Natural killer cell treated with Interleukin-12 subunit alpha and Interleukin-12 subunit beta and Interleukin-15 and Interleukin-18, amount 100 ng/mL, for 72 hours (primary cell): ENCODE measurements at places on chromosomes 1 and 21. TPM values are rescaled to one million over a fixed set of nuclear protein-coding genes. Genes with fewer than 3 reads are reported as not detected.

- H3K27me3 ChIP-seq = no peaks in the 10 kb centered on the region
- DNase-seq = no peak
- no peaks in the 10 kb centered on the region for H3K4me1 ChIP-seq
- H3K4me3 ChIP-seq = no peak overlapping the region
Observed at GRCh38 chr1:75539230-75540116, 71.4 kb downstream of the SLC44A5 start.

Gene CELA3B
- total RNA-seq = not detected

Gene CLCA1
- not detected for total RNA-seq

Gene TNNI3K
- total RNA-seq = not detected

Gene FTCD
- total RNA-seq = not detected

Gene NFASC
- total RNA-seq = 0.36 TPM

Gene AKNAD1
- not detected for total RNA-seq

DNA sequence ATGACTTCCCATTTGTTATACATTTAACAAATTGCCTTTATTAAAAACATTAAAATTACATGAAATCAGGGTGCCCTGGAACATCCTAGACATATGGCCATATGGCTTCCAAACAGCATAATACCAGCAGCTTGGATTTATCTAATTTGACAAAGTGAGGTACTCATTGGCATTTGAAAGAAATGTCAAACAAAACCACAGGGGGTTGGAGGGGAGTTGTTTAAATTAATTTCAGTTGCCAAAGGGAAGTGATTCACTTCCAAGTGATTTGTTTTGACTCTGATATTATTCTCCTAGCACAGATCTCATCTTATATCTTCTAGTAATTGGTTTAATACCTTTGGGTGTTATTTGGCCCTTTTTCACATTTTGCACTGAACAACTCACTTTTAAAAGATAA lies 24.5 kb upstream of the POU2F1 start:
- DNase-seq = no peak
- no peaks in the 10 kb centered on the region for H3K27me3 ChIP-seq
- H3K4me3 ChIP-seq = no peak overlapping the region
- H3K27ac ChIP-seq = no peak overlapping the region
- H3K36me3 ChIP-seq = no peaks in the 10 kb centered on the region
- H3K4me1 ChIP-seq = peaks cover 2% of the 10 kb centered on the region

- H3K27me3 ChIP-seq = no peaks in the 10 kb centered on the region
- H3K4me3 ChIP-seq = no peak overlapping the region
- H3K27ac ChIP-seq = no peak overlapping the region
- DNase-seq = no peak
- H3K4me1 ChIP-seq = peaks cover 15% of the 10 kb centered on the region
- peaks cover 20% of the 10 kb centered on the region for H3K36me3 ChIP-seq
Observed at GRCh38 chr1:108636876-108637275, 24.0 kb downstream of the HENMT1 start.

DNA sequence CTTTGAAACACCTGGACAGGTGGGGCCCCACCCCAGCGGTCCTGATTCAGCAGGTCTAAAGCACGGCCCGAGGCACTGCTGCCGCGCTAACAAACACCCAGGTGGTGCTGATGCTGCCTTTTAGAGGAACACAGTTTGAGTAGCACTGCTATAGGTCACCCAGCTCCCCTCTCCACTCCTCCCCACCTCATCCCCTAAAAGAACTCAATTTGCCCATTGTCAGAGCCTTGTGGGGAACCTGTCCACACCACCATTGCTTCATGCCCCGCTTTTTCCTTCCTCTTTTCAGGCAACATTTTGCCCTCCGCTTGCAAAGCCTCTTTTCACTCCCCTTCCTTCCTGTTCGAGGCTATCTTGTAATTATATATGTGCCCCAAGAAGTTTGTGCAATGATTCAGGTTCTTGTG lies 26.2 kb upstream of the PADI4 start:
- no peak overlapping the region for H3K4me3 ChIP-seq
- peaks cover 10% of the 10 kb centered on the region for H3K27me3 ChIP-seq
- no peak overlapping the region for H3K27ac ChIP-seq
- H3K36me3 ChIP-seq = no peaks in the 10 kb centered on the region
- no peak for DNase-seq

DNA sequence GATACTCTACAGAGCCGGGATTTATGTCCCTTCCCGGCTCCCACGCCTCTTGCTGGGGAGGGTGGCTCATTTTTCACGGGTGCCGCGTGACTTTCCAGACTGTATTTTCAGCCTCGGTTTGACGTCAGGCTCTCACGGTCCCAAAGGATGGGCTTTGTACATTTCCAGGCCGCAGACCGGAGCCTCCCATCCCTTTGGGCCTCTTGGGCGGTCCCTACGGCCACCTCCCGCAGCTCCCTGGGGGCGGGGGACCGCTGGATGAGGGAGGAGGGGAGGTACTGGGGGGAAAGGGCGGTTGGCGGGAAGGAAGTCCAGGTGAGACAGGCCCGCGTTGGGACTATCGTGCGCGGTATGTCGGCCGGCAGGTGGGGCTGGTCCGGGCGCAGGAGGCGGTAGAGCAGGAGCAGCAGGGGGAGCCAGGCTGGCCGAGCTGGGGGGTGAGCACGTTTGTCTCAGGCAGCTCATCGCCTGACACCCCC lies 17.9 kb downstream of the UBL4B start:
- peak; percentile 18 for DNase-seq
- H3K27me3 ChIP-seq = peaks cover 23% of the 10 kb centered on the region
- H3K4me1 ChIP-seq = no peaks in the 10 kb centered on the region
- no peak overlapping the region for H3K27ac ChIP-seq

Gene UBXN10
- total RNA-seq = 0.26 TPM

Gene SPATA45
- not detected for total RNA-seq

Gene CHRM3
- not detected for total RNA-seq

GRCh38 chr1:39926820-39927219 lies 25.1 kb upstream of the MYCL start:
- DNase-seq = no peak

GRCh38 chr1:57925226-57925625 lies 501.4 kb upstream of the DAB1 start:
- DNase-seq = no peak
- no peak overlapping the region for H3K27ac ChIP-seq
- H3K4me1 ChIP-seq = no peaks in the 10 kb centered on the region
- no peaks in the 10 kb centered on the region for H3K36me3 ChIP-seq

Gene RABGGTB
- 138 TPM for total RNA-seq

DNA sequence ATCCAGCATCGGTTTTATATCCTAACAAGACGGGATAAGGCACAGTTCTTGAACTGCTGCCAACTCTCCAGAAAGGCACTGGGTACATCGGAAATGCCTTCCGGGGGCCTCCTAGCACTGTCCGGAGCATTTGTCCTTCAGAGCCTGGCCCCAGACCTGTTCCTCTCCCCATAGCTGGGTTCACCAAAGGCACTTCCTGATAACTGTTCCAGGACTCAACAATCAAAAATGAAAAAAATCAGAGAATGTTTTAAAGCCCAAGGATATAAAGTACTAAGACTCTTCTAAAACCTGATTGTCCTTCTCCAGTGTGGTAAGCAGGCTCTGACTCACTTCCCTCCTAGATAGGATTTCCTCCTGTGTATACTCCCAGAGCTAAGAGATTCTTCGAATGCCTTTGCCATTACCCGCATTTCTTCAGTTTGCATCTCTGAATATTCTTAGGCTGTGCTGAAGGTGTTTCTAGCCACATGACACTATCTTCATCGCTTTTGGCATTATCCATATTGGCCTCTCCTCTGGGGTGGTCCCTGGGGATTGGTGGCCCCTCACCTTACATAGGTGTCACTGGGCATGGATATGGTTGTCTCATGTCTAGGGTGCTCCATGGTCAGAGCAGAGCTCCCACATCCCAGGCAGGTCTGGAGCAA lies 112.9 kb downstream of the ZBTB18 start:
- peaks cover 8% of the 10 kb centered on the region for H3K27me3 ChIP-seq
- H3K36me3 ChIP-seq = no peaks in the 10 kb centered on the region
- no peak for DNase-seq
- H3K4me1 ChIP-seq = no peaks in the 10 kb centered on the region
- H3K4me3 ChIP-seq = no peak overlapping the region

DNA sequence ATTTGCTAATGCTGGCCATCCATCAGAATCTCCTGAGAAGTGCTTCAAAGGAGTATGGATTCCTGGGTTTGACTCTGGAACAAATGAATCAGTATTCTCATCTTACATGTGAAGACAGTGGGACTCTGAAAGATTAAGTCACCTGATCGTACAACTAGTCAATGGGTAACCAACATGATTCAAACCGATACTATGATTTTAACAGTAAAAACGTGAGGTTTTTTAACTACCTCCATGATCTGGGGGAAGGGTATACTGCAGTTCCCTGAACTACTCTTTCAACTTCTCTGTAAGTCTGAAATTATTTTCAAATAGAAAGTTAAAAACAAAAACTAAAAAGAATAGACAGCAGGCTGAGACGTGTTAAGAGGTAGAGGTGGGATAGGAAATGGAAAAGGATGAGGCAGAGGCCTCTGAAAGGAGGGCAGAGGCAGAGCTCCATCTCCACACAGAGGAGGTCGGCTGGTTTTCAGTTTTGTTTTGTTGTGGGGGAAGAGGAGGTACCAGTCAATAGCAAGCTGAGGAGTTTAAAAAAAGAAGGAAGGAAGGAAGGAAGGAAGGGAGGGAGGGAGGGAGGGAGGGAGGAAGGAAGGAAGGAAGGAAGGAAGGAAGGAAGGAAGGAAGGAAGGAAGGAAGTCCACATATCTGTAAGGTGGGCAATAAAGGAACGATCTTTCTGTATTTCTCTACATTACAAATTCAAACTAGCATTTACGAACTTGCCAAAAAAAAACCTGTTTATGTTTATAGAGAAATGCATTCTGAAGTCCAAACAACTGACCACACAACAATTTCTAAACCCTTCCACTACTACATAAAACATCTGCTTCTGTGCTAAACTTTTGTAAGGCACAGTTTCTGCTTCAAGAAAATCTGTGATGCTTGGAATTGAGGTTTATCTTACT lies 213.1 kb downstream of the RERE start:
- H3K36me3 ChIP-seq = no peaks in the 10 kb centered on the region
- H3K4me3 ChIP-seq = peak overlapping the region; percentile 80
- H3K27ac ChIP-seq = peak overlapping the region; percentile 73
- no peak for DNase-seq

GRCh38 chr21:31124010-31124409 lies 85.7 kb upstream of the KRTAP19-8 start:
- H3K36me3 ChIP-seq = peaks cover 10% of the 10 kb centered on the region
- peaks cover 7% of the 10 kb centered on the region for H3K27me3 ChIP-seq
- H3K27ac ChIP-seq = no peak overlapping the region
- no peaks in the 10 kb centered on the region for H3K4me1 ChIP-seq
- DNase-seq = no peak
- no peak overlapping the region for H3K4me3 ChIP-seq

Gene CXADR
- not detected for total RNA-seq

DNA sequence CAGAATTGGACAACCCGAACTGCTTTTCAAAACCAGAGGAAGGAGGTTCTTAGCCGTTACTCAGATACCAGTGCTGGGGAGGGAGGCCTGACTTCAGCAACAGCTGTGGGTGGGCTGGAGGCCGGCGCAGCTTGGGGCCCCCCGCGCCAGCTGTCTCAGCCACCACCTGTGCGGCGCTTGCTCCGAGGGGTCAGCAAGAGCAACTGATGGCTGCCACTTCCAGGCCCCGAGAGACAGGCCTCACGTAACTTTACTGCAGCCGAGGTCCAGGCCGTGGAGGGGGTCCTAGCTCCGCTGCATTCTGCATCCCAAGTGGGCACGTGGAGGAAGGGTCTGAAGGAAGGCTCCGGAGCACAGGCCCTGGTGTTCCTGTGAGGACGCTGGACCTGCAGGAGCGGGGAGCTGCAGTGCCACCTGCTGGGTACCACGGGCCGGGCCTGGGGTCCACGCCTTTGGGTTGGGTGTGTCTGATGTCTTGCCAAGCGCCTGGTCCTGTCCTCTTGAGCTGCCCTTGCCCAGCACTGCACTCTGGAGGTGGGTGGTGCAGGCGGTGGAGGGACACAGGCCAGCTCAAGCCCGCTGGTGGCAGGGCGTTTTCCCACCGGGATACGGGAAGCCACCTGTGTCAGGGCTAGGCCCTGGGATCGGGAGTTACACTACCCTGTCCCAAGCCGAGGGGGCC lies 9.8 kb downstream of the THAP3 start:
- no peak for DNase-seq
- no peaks in the 10 kb centered on the region for H3K27me3 ChIP-seq
- no peaks in the 10 kb centered on the region for H3K4me1 ChIP-seq
- no peaks in the 10 kb centered on the region for H3K36me3 ChIP-seq

Gene ACTL8
- not detected for total RNA-seq

DNA sequence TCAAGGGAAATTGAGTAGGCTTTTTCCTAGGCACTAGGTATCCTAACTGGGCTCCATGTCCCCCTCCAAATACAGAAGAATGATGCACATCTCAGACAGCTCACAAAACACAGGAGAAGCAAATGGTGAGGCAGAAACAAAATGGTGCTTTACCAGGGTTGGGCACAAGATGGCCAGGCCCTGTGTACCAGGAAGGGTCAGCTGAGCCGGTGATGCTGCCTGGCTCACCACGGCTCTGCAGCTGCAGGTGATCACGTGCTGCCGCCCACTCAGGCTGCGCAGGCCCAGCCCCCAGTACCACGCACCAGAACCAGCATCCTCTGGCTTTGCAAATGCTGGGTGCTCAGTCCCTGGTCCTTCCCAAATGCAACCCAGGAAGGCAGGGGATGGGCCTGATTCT lies 993 bp upstream of the DSCAM start:
- H3K36me3 ChIP-seq = no peaks in the 10 kb centered on the region
- H3K4me1 ChIP-seq = no peaks in the 10 kb centered on the region
- peaks cover 12% of the 10 kb centered on the region for H3K27me3 ChIP-seq
- no peak for DNase-seq
- no peak overlapping the region for H3K4me3 ChIP-seq

Gene PROX1
- total RNA-seq = not detected

Gene ZFP69
- 4.5 TPM for total RNA-seq

DNA sequence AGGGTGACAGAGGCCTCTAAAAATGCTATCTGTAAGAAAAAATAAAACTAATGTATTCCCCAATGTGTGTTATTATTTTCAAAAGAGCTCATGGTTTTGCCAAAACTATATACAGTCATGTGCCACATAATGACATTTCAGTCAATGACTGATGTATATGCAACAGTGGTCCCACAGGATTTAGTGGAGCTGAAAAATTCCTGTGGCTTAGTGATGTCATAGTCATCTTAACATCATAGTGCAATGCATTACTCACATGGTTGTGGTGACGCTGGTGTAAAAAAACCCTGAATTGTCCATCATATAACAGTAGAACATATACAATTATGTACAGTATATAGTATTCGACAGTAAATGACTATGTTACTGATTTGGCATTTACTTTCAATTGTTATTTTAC lies 172.4 kb downstream of the CACNA1E start:
- peaks cover 29% of the 10 kb centered on the region for H3K27me3 ChIP-seq
- no peak overlapping the region for H3K27ac ChIP-seq
- DNase-seq = no peak
- H3K4me1 ChIP-seq = no peaks in the 10 kb centered on the region

Gene CELA3A
- not detected for total RNA-seq

Gene CLDN14
- not detected for total RNA-seq

Gene CYP4Z1
- not detected for total RNA-seq

DNA sequence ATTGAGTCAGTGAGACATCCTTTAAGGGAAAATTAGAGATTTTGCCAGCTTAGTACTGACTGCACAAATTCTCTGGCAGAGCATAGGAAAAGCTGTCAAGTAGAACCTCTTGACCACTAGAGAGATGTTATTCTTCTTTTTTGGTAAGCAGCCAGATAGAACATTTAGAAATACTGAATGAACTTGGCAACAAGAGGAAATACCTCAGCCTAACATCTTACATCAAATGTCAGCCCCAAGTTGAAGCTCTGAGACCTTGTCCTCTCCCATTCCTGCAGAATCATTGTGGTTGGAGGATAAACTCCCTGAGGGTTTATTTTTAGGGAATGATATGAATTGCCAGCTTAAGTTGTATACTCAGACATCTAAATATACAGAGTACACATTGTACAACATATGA lies 53.5 kb downstream of the MIGA1 start:
- H3K4me3 ChIP-seq = no peak overlapping the region
- peaks cover 6% of the 10 kb centered on the region for H3K4me1 ChIP-seq
- no peak for DNase-seq
- H3K36me3 ChIP-seq = no peaks in the 10 kb centered on the region
- no peaks in the 10 kb centered on the region for H3K27me3 ChIP-seq
- no peak overlapping the region for H3K27ac ChIP-seq
